Femur (tissue), 1 donor: ENCODE measurements at places on chromosomes 3 and 15.

- peak; percentile 45 for DNase-seq
Measured at GRCh38 chr3:8458711-8459110, 42.9 kb upstream of the LMCD1 start.

- peak; percentile 34 for DNase-seq
Measured at GRCh38 chr3:128316481-128316891, 150.2 kb downstream of the DNAJB8 start.

- no peak for DNase-seq
Measured at GRCh38 chr15:100908466-100908865, 10.7 kb upstream of the LRRK1 start.

DNA sequence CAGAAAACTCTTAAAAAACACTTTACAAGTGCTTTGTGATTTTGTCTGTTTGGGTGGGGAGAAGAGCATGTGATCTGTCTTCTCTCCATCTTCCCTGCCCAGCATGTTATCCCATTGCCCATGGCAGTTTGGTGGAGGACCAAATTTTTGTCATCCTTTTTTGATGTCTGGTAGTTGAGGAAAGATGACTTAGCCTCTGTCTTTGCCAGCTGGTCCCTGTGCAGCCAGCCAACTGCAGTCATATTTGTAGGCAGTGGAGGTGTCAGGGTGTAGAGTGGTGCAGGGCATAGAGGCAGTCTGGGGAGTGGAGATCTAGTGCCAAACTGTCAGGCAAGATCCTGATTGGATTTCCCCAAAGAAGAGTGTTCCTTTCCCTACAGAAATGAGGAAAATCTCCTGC, 40.7 kb downstream of the GASK1A start:
- DNase-seq, result no peak

DNA sequence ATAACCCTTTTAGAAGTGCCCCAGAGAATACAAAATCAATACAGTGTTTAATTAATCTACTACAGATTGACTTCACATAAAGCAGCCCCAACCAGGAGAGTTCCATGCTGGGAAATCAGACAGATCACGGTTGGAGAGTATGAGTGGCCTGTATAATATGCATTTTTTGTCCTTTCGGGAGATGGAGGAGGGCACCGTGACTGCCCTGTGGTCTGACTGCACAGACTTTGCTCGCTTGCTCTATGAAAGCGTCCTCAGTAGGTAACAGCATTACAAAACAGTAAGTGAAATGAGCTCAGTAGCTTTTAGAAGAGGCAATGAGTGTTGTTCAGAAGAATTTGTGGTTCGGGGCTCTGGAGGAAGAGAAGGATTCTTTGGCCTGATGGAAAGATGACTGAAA, 34.2 kb upstream of the SKIL start:
- no peak for DNase-seq

DNA sequence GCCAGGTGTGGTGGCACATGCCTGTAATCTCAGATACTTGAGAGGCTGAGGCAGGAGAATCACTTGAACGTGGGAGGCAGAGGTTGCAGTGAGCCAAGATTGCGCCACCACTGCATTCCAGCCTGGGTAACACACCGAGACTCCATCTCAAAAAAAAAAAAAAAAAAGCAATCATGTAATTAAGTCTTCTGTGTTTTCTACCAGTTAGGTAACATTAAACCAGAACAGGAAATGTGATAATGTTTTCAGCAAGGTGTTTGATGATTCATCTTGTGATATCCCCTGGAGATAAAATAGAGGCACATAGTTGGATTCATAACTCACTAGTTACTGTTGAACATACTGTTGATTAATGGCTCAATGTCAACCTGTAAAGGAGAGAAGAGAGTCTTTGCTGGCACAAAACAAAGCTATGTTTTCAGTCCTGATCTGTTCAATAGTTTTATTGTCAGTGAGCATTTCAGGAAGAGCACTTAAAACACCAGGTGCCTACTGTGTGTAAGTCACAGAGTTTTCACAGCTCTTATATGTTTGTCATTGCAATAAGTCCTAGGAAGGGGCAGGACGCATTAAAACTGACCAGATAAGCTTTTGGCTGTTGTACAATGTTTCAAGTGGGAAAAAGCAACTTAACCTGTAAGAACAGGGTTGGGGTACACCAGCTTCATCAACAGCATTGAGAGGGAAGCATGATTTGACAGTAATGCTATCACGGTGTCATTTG, 19.5 kb downstream of the DNAJB11 start:
- DNase-seq, result no peak

DNA sequence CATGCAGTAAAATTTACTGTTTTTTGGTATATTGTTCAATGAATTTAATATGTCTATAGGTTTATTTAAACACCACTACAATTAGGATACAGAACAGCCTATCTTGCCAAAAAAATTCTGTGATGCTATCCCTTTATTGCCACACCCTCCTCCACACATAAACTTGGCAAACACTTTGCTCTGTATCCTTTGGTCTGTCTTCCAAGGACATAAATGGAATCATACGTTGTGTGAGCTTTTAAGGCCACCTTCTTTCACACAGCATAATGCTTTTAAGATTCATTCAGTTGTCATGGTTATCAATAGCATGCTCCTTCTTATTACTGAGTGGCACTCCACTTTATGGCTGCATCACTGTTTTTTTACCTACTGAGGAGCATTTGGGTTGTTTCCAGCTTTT, 71.5 kb downstream of the CERS3 start:
- no peak for DNase-seq

DNA sequence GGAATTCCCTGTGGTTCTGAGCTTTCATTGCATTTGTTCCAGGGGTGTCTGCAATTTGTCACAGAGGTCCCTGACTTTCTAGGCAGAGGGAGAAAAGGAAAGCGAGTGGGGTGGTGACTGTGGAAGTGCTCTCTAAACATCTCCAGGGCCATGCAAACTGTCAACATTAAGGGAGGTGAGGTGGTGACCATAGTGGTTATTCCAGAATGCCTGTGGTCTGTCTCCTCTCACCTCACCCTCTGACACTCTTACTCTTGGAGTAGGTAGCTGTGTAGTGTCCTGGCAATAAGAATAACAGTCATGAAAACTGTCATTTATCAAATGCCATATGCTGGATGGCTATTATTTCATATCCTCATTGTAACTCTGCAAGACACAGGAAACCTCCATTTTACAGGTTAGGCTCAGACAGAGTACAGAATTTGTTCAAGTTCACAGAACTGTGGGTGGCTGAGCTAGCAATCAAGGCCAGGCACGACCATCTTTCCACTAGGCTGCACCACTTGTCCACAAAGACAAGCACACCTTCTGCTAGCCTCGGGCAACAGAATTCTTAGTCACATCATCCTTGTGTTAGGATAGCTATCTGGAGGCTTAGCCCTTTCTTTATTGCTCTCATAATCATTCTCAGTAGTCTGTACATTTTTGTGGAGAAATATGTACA, 179.4 kb downstream of the CD47 start:
- no peak for DNase-seq
